HEK293T (cell line): ENCODE measurements at places on chromosomes 6 and 20.

DNA sequence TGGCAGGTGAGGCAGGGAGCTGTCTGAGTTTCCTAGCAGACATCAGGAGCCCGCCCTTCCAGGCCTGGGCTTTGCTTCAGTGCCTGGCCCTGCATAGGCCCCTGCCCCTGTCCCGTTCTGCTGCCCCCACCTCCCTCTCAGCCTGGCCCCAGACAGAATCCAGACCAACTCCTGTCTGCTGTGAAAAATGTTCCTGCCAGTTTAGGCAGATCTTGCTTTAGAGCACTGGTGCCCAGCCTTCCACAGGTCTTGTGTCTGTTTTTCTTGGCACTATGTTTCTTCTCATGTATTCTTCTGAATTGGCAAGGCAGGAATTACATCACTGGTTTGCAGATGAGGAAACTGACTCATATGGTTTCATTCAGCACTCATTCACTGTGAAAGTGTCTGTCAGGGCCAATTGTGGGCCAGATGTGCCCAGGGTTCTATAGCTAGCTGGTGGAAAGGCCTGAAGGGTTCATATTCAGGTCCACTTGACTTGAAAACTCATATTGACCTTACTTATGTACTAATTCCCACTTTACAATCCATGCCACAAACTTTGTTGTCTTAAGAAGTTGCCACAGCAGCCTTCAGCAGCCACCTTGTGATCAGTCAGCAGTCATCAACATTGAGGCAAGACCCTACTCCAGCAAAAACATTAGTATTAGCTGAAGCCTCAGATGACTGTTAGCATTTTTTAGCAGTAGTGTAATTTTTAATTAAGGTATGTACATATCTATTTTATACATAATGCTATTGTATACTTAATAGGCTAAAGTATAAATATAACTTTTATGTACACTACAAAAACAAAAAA, 40.5 kb downstream of the HLA-F start:
- no peak for DNase-seq

DNA sequence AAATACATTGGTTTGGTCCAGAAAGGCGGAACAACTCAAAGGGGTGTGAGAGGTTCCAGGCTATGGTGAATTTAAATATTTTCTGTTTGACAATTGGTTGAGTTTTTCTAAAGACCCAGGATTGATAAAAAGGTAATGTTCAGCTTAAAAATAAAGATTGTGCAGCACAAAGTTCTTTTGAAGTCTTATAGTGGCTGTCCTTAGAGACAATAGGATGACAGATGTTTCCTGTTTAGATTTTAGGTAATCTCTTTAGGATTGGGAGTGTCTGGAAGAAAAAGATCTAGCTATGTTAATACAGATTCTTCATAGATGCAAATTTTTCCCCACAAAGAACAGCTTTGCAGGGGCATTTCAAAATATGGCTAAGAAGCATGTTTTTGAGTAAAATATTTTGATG, 119.7 kb downstream of the GRIK2 start:
- no peak for DNase-seq

GRCh38 chr6:74222768-74223333, 526.8 kb downstream of the CD109 start:
- DNase-seq, result no peak

DNA sequence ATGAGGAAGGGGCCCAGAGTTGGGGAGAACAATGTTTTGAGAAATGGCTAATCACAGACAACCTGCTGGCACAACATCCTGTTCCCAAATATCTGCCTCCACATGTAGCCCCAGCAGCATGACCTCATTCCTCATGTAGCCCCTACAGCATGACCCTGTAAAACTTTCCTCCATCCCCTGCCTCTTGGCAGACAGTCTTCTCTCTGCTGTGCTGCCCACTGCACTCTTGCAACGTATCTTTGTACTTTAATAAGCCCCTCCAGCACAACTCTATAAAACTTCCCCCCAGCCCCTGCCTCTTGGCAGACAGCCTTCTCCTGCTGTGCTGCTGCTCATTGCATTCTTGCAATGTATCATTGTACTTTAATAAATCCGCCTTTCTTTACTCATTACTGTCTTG, 278.8 kb downstream of the HDGFL1 start:
- DNase-seq, result no peak

GRCh38 chr20:51529081-51529681, 13.3 kb downstream of the NFATC2 start:
- no peak for DNase-seq

DNA sequence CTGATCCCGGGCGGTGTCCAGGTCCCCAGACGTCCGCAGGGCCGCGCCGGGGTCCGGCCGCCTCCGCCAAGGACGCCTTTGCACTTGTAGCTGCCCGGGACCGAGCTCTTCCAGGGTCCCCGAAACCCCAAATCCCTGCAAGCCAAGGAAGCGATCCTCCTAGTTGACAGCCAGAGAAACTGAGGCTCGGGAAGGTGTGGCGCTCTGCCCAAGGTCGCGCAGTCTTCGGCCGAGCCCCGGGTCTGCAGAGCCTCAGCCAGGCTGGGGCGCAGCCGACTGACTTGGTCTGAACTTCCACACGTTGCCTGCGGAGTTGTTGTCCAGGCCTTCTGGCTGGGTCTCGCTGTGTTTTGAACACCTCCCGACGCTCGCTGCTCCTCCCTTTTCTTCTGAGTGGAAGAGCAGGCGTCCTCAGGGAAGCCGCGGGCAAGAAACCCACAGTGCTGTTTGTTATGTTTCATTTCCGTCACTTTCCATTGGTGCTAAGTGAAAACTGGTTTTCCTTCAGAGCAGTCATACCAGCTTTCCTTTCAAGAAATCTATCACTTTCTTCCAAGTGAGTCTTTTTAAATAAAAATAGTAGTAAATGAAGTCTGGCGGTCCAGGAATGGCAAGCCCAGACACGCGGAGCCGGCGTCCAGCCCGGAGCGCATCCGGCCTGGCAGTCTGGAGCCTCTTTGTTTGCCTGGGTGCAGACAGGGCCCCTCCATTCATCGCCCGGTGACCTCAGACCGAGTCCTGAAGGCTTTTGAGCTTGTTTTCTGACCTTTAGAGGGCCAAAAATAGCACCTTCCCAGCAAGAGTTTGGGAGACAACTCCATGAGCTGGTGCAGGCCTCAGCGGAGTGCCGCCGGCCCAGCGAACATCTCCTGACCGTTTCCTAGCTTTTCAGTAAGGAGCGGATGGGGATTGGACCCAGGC, 698 bp downstream of the FAM210B start:
- DNase-seq, result peak; percentile 55

- no peak for DNase-seq
These were observed 626.1 kb downstream of the COL12A1 start for GRCh38 chr6:74579794-74580193.

DNA sequence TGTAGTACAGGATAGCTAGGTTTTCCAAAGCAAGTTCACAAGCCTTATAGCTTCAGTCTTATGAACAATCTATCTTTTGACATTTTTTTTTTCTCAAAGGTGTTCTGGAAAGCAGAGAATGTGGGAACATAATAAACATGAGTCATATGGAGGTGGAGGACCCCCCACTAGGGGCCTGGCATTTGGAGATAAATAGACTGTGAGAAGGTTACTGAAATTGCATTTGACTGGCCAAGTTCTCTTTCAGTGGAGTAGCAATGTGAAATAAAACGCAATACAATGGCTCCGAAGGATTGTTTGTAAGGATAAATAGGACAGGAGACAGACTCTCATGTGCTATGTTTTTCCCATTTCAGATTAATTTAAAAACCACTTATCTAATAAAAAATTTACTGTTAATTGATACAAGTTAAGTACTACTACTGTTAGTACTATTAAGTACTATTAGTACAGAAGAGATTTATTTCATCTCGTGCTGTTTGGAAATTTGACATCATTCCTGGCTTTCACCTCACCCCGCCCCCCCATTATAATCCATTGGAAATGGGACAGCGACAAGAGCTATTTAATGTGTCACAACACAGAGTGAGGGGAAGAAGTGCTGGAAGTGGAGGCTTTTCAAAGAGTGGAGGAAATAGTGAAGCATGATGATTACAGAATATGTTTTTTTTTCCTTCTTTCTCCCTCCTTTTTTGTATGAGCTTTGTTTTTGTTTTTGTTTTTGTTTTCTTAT, 122.6 kb upstream of the ID4 start:
- no peak for DNase-seq

- peak; percentile 58 for DNase-seq
These were observed 48.7 kb upstream of the CLVS2 start for GRCh38 chr6:122947355-122947754.

DNA sequence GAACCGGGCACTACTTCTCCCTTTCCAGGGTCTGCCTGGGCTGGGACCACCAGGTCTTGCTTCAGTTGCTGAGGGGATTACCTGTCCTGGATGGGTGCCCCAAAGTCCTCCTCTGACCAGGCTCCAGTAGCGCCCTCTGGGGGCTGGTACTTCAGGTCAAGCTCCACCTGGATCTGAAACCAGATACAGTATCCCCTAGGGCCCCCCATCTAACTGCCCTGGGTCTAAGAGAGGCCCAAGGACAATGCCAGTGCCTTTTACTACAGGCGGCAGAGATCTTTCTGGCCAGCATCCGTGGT, 11.2 kb upstream of the SPAG4 start:
- no peak for DNase-seq

- DNase-seq, result no peak
These were observed 148.3 kb downstream of the HACE1 start for GRCh38 chr6:104711371-104711770.

- no peak for DNase-seq
These were observed 3.6 kb downstream of the SOX4 start for GRCh38 chr6:21596949-21597682.

GRCh38 chr20:5046656-5047339, 45.5 kb upstream of the SLC23A2 start:
- DNase-seq, result no peak

DNA sequence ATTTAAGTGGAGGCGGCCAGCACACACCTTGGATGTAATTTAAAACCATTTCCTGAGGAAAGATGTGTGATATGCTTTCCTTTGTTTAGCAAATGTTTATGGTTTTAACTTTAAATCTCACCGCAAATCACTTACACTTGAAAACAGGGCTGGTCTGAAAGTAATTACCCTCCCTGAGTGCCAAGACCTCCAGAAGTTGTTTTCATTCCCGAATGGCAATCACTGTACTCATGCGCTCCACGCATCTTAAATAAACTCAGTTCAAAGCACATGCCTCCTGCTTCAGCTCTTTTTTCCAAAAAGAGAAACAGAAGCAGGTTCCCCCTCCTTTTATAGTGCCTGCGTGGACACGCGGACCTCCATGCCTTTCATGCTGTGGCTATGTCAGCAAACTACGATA, 224.0 kb downstream of the SMOC2 start:
- DNase-seq, result no peak

GRCh38 chr6:34478796-34479195, 12.9 kb downstream of the PACSIN1 start:
- DNase-seq, result no peak

- DNase-seq, result no peak
These were observed 164.8 kb downstream of the SOBP start for GRCh38 chr6:107654764-107655163.

DNA sequence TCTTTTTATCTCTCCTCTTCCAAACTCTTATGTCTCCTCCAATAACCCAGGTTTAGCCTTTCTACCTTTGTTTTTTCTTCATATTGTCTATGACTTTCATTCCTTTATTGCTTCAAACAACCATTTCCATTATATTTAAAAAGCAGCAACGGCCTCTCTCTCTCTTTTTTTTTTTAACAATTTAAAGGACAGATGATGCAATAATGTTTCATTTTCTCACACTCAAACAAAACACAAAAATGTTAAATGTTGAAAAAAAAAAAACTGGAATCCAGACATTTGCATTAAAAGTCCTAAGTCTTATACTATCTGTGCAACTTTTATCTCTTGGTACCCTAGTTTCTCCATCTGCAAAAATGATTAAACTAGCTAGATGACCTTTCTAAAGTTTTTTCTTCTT, 105.8 kb downstream of the LMBRD1 start:
- no peak for DNase-seq

DNA sequence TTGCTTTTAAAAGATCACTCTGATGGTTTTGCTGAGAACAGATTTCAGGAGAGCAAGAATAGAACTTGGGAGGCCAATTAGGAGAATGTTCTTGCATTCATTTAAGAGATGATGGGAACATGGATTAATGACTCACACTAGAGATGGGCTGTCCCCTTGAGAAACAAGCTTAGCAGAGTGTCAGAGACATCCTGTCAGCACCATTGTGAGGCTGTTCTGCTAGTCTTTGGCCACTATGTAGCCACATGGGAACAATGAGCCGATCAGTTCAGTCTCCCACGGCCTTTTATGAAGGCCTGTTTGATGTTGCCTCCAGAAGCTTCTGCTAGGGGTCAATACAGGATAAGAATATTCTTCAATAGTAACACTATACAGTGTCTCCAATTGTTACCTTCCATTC, 113.0 kb upstream of the EYA4 start:
- no peak for DNase-seq

DNA sequence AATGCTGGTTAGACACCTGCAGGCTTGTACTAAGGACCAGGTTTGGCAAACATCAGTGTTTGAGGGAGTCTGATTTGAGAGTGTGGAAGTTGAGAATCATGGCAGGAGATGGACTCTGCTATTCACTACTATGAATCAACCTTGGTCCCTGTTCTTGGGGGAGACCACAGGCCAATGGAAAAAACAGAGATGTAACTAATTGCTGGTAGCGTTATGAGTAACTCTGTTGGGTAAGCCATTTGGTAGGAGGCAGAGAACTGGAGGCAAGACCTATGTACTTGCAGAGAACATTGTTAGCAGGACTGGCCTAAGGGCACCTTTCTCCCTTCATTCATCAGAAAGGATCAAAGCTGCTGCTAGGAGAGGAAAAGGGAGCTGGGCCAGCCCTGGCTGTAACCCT, 8.3 kb upstream of the WFDC2 start:
- no peak for DNase-seq
